Neural progenitor cell (in vitro differentiated cells): ENCODE measurements at places on chromosomes 16 and 17.
A peak's percentile ranks its signal among the peaks of the same experiment; 100 is the strongest.

- no peak for DNase-seq
Measured at GRCh38 chr17:12078791-12079190, 58.1 kb downstream of the MAP2K4 start.

DNA sequence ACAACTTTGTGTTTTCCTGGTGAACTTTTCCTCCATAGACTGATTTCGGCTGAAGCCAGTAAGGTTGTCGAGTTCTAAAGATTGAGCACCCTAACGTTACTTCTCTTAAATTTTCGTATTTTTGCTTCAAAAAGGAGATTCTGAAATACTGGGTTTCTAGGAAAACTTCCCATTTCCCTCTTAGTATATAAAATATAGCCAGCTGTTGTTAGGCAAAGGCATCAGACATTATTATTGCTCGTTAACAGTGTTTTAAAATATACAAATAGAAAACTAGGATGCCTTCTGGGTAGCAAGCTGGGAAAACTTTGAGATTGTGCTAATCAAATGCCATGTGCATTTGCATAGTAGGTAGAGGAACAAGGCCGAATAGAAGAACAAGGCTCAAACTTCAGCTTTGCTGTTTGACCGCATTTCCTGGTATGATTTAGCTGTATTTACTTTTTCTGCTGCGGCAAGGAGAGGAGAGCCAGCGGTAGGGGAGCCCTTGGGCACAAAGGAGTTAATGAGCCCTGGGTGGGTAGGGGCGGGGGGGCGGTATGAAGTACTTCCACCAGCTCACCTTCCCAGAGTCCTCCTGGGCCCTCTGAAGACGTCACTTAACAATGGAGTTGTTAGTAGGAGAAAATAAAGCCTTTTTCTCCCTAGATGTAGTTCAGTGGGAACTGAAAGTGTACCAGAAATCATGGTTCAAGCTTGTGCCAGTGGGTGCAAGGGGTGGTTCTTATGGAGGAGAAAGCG lies 151.9 kb downstream of the MSI2 start:
- peak; percentile 68 for DNase-seq

DNA sequence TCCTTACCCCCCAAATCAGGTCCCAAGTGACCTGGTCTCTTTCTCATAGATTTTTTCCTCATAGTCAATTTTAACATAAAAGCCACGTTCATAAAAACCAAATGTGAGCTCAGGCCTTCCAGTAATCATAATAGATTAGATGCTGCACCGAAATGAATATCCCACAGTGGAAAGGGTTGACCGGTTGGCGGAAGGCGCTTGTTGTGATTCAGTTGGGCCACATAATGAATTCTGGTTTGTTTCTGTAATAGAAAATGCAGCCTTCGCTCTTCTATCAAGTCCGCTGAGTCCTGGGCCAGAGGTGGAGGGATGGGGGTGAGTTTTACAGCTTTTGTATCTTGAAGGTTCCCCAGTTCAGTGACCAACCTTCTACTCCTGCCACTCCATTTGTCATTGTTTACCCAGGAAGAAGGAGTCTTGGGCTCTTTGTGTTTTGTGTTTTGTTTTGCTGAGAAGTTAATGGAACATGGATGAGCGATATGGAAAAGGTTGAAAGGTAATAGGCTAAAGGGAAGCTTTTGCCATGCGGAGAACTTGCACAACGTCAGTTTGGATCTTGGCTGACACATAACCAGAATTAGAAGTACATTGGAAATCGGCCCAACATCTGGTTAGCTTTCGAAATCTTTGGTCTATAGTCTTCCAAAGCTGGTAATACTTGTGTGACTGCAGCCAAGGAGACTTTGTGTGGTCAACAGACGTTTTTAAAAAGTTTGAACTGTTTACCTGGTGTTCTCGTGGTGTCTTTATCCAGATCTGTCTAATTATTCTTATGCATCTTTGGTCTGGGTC lies 89.5 kb downstream of the CLEC16A start:
- no peak for DNase-seq

DNA sequence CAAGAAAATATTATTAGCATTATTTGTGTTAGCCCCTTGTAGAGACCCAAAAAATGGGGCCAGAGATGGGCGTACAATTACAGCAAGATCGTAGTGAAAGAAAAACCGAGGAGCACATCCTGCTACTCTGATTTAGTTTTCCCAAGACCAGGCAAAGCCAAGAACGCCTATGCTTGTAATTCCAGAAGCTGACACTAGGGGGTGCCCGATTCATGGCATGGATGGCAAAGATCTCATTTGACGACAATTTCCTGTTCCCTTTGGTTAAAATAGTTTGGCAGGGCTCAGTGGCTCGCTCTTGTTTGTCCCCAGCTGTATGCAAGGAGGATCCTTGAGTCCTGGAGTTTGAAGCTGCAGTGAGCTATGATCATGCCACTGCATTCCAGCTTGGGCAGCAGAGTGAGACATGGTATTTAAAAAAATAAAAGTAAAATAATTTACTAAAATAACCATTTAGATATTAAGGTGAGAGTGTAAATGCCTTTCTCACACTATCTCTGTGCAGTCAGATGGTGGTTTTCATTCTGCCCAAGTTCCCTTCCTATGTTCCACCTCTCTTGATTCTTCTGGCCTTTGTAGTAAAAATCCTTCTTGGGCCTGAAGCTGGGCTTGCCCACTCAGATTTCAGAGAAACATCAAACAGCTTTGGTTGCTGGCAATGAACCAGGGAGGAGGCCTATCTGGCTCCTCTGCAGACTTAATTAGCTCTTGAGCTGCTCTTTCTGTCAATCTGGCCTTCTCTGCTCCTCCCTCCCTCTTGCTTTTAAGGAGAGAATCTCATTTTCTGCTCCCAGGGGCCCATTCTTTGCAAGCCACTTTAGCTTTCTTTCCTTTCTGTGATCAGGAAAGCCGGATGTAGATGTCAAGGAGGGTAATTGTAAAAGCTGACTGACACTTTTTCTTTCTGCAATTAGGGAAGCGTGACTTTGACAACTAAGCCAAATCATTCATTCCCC lies 31.2 kb downstream of the TMEM238L start:
- peak; percentile 82 for DNase-seq

- no peak for DNase-seq
Measured at GRCh38 chr16:10352262-10352661, 33.6 kb upstream of the ATF7IP2 start.

- DNase-seq: no peak
Measured at GRCh38 chr17:28131599-28131998, 89.1 kb downstream of the NLK start.

DNA sequence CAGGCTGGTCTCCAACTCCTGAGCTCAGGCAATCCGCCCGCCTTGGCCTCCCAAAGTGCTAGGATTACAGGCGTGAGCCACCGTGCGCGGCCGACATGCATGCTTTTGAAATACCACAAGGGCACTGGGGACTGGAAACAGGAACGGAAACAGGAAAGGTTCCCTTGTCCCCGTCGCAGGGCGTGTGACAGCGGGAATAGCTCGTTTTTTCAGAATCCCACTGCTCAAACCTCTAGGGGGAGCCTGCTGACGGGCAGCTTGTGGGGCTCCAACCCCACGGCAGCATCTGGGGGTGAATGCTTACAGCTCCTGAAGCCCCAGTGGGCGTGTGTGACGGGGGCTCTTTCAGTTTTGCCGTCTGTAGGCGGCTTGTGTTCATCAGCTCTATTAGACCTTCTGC lies 18.8 kb upstream of the ASGR2 start:
- DNase-seq: peak; percentile 79

GRCh38 chr17:43545383-43545632 lies 832 bp downstream of the ETV4 start:
- DNase-seq: no peak

DNA sequence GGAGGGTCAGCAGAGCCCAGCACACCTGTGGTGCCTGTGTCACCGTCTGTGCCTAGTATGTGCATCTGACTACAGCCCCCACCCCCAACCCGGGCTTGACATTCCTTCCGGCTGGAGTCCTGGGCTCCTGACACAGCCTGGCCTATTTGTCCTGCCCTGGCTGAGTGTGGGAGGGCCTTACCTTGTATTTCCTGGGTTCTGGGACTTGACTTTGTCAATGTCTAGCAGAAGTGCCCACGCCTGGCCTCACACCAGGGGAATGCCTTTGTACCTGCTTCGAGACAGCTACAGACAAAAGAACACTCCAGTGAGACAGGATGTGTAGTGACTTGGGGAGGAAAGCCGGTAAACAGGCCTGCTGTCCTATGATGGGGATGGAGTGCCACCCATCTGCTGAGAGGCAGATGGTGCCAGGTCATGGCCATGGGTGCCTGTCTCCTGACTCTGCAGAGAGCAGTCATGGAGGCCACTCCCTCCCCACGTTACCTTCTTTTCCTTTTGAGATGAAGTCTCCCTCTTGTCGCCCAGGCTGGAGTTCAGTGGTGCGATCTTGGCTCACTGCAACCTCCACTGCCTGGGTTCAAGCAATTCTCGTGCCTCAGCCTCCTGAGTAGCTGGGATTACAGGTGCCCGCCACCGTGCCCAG lies 42.8 kb downstream of the TNFRSF13B start:
- DNase-seq: no peak

DNA sequence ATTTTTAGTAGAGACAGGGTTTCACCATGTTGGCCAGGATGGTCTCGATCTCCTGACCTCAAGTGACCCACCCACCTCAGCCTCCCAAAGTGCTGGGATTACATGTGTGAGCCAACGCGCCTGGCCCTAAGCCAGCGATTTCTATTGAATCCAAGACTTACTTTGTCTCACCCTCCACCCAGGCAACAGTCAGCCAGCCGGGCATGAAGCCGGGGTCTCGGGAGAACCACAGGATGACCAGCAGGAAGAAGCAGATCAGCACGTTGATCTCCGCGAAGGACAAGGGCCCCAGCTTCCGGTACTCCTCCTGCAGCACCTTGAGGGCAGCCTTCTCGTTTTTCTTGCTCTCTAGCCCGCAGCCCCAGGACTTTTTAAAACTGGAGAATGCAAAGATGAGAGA lies 17.6 kb downstream of the SLC13A5 start:
- no peak for DNase-seq

DNA sequence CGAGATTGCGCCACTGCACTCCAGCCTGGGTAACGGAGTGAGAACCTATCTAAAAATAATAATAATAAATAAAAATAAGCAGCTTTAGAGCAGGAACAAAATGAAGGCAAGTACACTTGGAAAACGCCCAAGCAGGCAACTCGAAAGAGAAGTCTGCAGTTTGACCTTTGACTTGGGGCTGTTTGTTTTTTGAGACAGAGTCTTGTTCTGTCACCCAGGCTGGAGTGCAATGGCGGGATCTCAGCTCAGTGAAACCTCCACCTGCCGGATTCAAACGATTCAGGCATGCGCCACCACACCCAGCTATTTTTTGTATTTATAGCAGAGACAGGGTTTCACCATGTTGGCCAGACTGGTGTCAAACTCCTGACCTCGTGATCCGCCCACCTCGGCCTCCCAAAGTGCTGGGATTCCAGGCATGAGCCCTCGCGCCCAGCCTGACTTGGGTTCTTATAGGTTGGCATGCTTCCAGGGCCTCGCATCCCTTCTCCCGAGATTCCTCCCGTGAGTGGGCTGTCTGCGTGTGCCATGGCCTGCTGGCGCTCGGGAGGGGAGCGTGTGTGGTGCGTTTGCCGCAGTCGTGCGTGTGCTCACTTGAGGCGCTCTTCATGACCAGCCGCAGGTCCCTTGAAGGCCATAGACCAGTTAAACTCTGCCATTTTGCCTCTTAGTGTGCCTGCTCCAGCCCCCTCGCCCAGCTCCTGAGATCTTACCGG lies 18.4 kb upstream of the UBE2I start:
- no peak for DNase-seq

GRCh38 chr16:31504159-31504558 lies 4.0 kb downstream of the RUSF1 start:
- DNase-seq: no peak

DNA sequence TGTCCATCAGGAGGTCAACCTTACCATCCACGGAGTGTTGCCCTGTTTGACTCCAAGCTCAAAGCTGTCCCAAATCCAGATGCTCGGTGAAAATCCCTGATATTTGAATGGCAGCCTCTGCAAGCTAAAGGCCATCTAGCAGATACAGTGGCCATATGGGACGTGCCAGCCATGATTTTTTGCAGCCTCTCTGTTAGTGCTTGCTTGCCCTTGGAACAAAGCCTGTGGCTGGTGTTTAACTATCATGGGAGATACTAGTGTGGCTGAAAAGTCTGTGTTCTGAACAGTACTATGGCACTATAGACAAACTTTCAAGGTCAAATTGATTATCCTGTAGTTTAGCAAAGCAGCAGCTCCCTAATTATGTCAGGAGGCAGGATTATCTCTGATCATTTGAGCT lies 214.3 kb downstream of the CDH13 start:
- DNase-seq: no peak

DNA sequence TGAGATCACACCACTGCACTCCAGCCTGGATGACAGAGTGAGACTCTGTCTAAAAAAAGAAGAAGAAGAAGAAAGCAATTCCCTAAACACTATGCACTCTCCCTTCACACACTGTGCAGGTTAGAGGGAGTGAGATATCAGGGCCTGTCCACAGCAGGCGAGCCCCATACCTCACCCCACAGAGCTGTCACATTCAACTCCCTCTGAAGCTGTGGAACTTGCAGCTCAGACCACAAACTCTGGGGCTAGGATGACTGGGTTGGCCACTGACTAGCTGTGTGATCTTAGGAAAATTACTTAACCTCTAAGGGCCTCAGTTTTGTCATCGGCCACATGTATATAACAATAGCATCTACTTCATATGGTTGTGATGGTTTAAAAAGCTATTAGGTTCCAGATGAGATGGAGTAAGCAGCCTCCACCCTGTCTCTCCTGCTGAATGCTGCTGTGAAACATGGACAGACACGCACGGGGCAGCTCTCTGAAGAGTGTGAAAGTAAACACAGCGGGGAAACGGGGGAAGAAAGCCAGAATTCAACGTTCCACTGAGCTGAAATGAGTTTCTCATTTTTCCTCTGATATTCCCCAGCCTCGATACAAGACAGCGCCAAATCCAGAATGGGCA lies 13.6 kb upstream of the PYY start:
- no peak for DNase-seq

GRCh38 chr16:57744642-57744903 lies 9.0 kb downstream of the KATNB1 start:
- no peak for DNase-seq

- DNase-seq: no peak
Measured at GRCh38 chr17:73973586-73974409, 229.7 kb upstream of the RPL38 start.

GRCh38 chr17:28874750-28875149 lies 19.9 kb downstream of the ERAL1 start:
- no peak for DNase-seq

GRCh38 chr17:65552214-65552613 lies 9.2 kb downstream of the AXIN2 start:
- no peak for DNase-seq

DNA sequence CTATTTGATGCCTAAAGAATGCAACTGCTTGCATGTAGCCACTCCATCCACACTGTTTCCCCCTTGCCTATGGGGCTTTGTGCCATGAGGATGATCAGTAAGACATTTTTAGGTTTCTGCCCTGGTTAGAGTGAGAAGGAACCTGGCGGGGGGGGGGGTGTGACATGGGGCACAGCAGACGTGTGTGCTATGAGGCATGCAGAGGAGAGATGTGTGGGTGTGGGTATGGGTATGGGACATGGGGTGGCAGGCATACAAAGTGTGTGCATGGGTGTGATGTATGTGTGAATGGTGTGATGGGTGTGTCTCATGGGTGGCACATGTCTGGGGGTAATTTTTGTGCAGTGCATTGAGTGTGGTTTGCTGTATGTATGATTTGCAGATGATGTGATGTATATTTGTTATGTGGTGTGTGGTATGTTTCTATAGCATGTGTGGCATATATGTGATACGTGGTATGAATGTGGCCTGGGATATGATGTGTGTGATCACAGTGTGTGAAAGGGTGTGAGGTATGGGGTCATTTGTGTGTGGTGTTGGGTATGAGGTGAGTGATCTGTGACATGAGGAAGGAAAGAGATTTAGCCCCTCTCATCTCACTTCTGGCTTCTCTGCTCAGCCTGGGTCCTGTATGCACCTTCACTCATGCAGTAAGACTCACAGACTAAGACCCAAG lies 14.9 kb downstream of the CCDC182 start:
- DNase-seq: no peak
